Stimulated activated CD4-positive, alpha-beta T cell treated with anti-CD3 and anti-CD28 coated beads, Interleukin-4, amount 100 ng/mL, for 4 hours (primary cell): ENCODE measurements at places on chromosomes 11 and 22.

DNA sequence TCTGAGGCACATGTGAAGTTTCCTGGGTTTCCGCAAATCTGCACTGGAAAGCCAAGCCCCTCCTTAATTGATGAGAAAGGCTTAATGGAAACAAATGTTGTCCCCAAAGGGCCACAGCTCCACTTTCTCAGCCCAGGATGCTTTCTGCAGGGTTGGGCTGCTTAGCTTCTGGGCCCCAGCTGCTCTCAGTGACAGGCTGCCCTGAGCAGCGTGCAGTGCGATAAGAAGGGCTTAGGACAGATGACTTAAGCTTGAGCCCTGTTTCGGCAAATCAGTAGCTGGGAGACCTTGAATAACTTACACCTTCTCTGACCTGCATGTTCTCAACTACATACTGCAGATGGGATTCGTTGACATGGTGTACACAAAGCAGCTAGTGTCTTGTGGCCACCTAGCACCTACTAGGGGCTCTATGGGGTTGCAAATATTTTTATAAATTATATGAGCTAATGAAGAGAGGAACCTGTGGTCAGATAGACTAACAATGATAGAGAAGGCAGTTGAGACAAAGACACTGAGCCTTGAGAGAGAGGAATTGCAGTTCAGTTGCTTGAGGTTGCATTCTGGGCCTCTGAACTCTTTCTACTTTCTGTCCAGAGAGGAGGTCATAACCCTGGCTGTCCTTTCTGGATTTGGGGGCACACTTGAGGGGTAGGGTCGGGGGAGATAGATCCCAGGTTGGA, 11.5 kb downstream of the STX3 start:
- DNase-seq = no peak

- no peak for DNase-seq
These were observed 40.1 kb upstream of the CD44 start for GRCh38 chr11:35098855-35099254.

- no peak for DNase-seq
These were observed 6.2 kb downstream of the DRAP1 start for GRCh38 chr11:65925397-65925796.

DNA sequence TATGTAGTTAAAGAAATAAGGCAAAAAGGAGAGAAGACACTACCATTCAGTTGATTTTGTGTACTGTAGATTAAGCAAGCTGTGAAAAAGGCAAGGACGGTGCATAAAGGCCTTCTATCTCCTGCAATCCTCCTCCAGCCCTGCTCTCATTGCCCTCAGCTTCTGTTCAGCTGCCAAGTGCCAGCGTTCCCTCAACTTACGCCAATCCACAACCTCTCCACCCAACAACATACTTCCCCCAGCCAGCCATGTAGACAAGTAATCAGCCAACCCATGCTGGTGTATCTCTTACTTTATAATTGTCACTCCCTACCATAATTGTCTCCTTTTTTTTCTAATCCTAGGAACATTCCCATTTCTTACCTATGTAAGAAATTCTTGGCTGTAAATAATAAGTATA, 30.1 kb upstream of the ANO5 start:
- DNase-seq = no peak

- DNase-seq = no peak
These were observed 5.8 kb downstream of the TSPAN18 start for GRCh38 chr11:44732564-44732963.

GRCh38 chr11:83219095-83219494, 25.6 kb downstream of the ANKRD42 start:
- no peak for DNase-seq

GRCh38 chr11:132205496-132205895, 835.1 kb downstream of the NTM start:
- DNase-seq = no peak

- no peak for DNase-seq
These were observed 10.0 kb downstream of the TPCN2 start for GRCh38 chr11:69058511-69059270.

DNA sequence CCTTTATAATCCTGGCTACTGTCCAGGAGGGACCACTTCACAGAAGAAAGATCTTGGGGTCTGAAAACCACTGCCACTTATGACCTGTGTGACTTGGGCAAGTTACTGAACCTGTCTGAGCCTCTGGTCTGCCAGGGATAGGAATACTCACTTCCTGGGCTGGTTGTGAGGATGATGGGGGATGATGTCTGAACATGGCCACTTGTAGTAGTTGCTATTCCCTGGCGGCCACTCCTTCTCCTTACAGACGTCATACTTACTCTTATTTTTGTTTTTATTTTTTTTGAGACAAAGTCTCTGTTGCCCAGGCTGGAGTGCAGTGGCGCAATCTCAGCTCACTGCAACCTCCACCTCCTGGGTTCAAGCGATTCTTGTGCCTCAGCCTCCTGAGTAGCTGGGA, 26.1 kb downstream of the CD82 start:
- DNase-seq = no peak

- DNase-seq = peak; percentile 16
These were observed 18.8 kb downstream of the PRPF19 start for GRCh38 chr11:60887556-60887955.

DNA sequence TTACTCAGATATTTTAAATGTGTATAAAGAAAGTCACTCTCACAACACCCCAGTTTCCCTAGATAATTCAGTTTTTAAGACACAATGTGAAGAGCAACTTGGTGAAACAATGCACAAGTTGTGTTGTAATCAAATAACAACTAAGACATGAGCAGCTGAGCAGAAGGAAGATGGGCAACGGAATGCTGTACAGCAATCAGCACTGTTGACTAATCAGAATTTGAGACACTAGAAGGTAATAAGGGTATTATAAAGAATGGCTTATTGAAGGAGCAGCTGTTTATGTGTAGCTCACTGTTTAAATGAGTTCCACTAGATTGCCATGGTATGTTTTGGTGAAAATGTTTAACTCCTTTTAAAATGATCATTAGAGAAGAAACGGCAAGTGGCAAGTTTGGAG, 60.1 kb downstream of the SOX6 start:
- DNase-seq = no peak

- no peak for DNase-seq
These were observed 2.5 kb upstream of the LRRC74B start for GRCh38 chr22:21042978-21043859.

DNA sequence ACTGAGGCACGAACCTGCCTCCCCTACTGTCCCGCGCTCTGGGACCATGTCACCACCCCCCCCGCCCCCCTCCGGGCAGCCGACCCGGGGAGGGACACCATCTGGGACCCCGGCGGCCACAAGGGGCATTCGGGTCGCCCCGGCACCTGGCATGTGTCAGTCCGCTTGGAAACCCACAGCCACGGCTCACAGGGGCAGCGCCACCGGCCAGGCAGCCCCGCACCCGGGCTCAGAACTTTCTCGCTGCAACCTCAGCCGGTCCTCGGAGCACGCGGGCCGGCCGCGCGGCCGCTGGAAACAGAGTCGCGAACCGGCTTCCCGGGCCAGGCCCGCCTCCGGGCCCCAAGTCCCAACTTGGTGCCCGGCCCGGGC, 159.9 kb upstream of the GRK3 start:
- no peak for DNase-seq

- DNase-seq = no peak
These were observed 179.6 kb downstream of the CSNK2A3 start for GRCh38 chr11:11173316-11174025.

DNA sequence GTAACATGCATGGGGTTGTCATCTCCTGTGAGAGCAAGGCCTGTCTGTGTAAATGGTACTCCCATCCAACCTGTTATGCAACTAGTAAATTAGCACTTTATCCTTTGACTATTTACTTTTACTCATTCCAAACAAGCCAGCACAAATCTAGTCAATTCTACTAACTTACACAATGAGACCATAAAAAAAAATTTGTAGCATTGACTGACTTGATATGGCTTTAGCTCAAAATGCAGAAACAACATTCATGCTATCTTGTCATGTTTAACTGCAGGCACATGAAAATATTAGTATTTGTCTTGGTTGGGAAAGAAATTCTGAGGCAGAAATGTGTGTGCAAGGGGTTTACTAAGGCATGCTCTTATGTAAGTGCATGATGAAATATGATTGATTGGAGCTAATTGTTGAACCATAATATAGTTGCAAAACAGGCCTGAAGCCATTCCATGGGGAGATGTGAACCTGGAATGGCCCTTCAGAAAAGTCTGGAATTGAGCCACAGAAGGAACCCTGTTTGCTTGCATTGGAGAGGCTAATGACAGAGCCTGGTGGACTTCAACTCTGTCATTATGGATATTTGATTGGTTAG, 2.5 kb downstream of the SLC22A25 start:
- DNase-seq = no peak

GRCh38 chr11:120704256-120704750, 192.8 kb downstream of the GRIK4 start:
- DNase-seq = no peak

DNA sequence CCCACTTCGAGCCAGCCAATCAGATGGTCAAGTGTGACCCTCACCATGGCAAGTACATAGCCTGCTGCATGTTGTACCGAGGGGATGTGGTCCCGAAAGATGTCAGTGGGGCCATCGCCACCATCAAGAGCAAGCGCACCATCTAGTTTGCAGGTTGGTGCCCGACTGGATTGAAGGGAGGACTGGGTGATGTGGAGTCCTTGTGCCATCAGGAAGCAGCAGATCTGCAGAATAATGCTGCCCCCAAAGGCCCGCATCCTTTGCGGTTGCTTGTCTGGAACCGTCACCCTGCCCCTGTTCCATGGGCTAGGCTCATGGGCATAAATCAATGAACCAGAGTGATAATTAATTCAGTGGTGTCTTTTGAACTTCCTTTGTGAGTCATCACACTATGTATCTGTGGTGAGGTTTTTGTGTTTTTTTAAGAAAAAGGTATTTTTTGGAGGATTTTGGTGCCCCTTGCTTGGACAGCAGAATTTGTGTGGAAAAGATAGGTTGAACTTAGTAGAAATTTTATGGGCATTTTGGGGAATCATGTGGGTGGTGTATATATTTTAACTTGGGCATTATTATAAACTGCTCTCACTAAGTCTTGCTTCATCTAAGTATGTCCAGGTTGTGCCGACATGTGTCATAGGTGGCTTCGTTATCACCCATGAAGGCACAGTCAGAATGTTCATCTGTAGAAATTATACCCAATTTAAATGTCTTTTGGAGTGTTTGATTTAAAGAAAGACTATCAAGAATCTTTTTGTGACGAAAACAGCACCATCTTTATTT, 22.3 kb downstream of the LRRC74B start:
- DNase-seq = no peak

- no peak for DNase-seq
These were observed 1.9 kb downstream of the EHBP1L1 start for GRCh38 chr11:65577756-65578109.

- DNase-seq = no peak
These were observed 2.0 kb upstream of the EHD1 start for GRCh38 chr11:64880240-64881001.

- DNase-seq = no peak
These were observed 1401.0 kb downstream of the BRD1 start for GRCh38 chr22:48426466-48427380.

GRCh38 chr11:30329150-30329940, 6.4 kb downstream of the ARL14EP start:
- DNase-seq = no peak

DNA sequence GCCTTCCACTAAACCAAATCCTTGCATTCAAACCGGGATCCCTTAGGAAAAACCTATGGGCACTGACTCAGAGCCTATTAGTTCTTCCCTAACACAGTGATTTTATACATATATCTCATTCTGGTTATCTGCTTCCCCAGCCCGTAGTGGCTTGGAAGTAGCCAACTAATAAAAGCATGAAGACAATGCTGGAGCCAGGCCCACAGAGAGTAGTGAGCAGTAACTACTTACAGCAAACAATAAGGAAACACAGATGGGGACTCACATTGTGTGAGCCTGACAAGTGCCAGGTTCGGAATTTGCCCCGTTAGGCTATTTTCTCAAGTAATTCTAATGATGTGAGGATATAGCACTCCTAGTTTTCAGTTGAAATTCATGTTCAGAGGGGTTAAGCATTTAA, 83.3 kb upstream of the OR5AK2 start:
- DNase-seq = no peak

- DNase-seq = no peak
These were observed 12.2 kb upstream of the CYTH4 start for GRCh38 chr22:37269936-37270678.

DNA sequence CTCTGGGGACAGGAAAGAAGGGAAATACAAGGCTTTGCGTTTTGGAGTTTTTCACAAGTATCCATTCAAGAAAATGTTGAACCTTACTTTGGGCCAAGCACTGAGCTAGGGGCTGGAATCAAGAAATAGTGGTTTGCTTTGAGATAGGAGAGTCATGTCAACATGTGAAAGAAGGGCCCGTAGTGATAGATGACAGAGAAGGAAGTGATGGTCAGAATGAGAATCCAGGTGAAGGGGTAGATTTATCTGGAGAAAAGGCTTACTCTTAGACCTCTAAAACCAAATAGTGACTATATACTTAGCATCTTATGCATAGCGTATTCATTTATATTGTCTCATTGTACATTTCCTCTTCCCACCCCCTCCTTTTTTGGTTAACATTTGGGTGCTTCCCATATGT, 87.3 kb downstream of the GAB2 start:
- DNase-seq = no peak

DNA sequence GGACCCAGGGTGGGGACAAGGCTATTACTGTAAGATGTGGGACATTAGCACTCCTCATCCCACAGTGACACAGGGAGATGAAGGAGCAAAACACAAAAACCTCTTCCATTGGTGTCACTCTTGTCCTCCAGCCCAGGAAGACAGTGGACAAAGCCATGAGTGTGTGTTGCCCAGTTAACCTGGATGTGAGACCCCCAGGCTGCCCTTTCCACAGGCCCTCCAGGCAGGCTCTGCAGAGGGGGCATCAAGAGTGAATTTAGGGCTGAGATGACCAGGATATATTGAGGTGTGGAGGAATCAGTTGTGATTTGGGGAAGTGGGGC, 111.3 kb downstream of the GGTLC2 start:
- DNase-seq = no peak

DNA sequence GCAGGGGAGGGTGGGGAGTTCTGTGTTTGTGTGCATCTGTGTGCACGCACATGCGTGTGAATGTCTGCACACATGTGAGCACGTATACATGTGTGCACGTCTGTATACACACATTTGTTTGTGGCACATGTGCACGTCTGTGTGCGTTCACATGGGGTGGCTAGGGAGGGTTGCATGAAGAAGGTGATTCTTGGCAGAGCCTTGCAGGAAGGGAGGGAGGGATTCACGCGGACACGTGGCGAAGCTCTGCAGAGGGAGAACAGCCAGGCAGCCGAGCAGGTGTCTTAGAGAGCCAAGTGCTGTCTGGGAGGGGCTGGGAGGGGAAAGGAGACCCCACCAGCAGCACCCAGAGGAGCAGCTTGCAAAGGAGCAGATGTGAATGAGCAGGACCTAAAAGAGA, 372.1 kb downstream of the BRD1 start:
- DNase-seq = no peak

DNA sequence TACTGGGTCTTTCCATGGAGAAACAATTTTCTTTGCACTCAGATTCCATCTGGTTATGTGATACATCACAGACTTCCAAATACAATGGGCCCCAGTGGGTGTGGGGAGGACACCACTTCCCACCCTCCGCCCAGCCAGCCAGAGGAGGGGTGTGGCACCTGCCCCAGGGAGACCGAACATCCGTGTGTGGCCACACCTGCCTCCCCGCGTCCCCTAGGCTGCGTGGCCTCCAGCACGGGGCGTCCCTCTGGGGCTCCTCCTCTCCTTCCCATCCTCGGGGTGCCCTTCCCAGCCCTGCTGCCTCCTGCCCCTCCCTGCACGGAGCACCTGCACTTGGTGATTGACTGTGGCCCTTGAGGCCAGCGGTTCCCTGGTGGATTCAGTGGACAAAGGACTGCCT, 49.1 kb downstream of the CERK start:
- no peak for DNase-seq
